Neural crest cell (in vitro differentiated cells): ENCODE measurements at places on chromosomes 2 and 18. TPM values are rescaled to one million over a fixed set of nuclear protein-coding genes. Genes with fewer than 3 reads are reported as not detected.

The OLA1 gene
- total RNA-seq, result 166 and 170 TPM in 2 replicates

DNA sequence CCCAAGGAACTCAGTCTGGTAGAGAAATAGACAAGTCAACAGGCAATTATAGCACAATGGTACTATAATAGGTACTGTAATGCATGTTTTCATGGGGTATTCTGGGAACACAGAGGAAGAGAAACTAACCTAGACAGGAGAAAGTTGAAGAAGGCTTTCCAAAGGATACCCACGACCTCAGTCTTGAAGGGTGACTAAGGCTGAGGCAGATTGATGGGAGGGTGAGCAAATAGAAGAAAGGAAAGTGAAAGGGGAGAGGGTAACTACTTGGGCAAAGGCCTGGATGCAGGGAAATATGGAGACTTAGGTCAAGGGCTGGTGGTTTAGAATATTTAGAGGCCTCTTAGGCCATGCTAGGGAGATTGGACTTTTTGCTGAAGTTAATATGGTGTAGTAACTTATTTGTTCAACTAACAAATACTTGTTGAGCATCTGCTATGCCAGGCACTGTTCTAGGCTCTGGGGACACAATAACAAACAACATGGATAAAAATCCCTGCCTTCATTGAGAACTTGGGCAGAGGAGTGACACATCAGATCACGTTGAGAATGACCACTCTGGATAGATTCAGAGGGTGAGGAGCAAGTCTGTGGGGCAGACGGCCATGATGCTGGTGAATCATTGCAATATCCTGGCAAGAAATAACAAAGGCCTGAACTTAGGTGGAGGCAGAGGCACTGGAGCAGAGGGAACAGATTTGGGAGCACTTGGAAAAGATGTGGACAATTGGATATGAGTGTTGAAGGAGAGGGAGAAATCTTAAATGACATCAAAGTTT is 56.4 kb downstream of the PLB1 start:
- no peaks in the 10 kb centered on the region for H3K27me3 ChIP-seq
- H3K27ac ChIP-seq, result no peak overlapping the region
- no peaks in the 10 kb centered on the region for H3K36me3 ChIP-seq
- H3K4me3 ChIP-seq, result no peak overlapping the region
- H3K4me1 ChIP-seq, result peaks cover 4% of the 10 kb centered on the region

DNA sequence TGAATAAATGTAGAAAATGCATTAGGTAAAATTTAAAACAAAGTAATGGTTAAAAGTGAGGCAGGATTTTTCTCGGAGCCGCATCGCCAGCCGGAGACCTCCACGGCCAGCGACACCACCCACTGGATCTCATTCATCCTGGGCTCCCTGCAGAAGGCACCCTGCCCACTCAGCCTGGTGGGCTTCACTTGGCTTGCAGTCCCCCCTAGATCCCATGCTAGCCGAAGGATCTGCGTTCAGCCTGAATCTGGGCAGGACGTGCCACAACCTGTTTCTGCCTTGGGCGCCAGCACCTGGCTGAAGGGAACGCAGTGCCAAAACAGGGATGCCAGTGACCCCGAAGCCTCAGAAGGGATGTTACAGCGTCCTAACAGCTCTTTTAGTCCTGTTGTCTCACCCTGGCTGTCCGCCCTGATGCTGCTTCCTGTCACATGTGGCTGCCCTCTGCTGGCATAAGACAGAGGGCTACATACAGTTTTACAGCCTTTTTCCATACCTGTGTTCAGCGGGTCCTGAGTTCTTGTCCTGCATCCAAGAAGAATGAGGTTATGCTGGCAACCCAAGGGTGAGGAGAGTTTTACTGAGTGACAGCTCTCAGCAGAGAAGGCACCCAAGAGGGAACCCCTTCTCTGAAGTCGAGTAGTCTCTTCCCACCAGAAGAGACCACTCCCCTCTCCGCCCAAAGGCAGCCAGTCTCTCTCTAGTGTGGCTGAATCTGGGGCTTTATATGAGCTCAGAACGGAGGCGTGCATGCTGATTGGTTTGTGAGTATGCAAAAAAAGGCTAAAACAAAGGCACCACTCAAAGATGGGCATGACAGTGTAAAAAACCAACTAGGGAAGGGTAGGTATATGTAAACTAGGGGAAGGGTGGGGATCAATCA is 173.1 kb upstream of the GYPC start:
- H3K36me3 ChIP-seq, result no peaks in the 10 kb centered on the region
- DNase-seq, result no peak
- H3K4me3 ChIP-seq, result no peak overlapping the region
- H3K27ac ChIP-seq, result no peak overlapping the region
- no peaks in the 10 kb centered on the region for H3K27me3 ChIP-seq

The AMMECR1L gene
- total RNA-seq, result 25.3 and 27.0 TPM in 2 replicates

The SERPINB10 gene
- total RNA-seq, result not detected in 2 replicates

DNA sequence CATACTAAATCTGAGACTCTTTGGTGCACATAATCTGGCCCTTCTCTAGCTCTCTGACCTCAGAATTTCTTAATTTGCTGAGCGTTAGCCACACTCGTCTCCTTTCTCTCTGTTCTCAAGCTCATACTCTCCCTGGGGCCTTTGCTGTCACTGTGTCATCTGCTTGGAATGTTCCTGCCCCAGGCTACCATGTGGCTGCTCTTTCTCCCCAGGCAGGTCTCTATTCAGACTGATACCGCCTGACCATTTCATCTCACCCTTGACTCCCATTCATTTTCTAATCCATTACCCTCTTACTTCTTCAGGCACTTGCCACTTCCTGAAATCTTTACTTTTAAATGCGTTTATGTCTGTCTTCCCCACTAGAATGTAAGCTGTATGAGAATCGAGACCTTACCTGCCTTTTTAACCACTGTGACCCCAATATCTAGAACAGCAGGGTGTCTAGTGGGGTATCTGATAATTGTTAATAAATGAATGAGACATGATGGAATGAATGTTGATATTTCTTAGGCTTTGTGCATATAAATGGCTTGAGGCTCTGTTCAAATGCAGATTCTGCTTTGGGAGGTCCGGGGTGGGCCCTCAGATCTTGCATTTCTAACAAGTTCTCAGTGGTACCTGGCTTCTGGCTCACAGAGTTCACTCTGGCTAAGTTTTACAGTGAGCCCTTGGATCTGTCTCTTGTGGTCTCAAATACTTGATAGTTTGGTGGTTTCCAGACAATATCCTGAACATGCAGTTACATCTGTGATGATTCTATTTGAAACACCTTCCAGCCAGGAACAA is 89.9 kb upstream of the EPC2 start:
- H3K4me3 ChIP-seq, result no peak overlapping the region
- no peak for DNase-seq
- peaks cover 7% of the 10 kb centered on the region for H3K4me1 ChIP-seq
- H3K36me3 ChIP-seq, result no peaks in the 10 kb centered on the region

- H3K36me3 ChIP-seq, result no peaks in the 10 kb centered on the region
- no peak for DNase-seq
- H3K4me1 ChIP-seq, result peaks cover 5% of the 10 kb centered on the region
- H3K27ac ChIP-seq, result no peak overlapping the region
- no peak overlapping the region for H3K4me3 ChIP-seq
- H3K27me3 ChIP-seq, result no peaks in the 10 kb centered on the region
Measured at GRCh38 chr18:63532471-63532870, 9.7 kb upstream of the SERPINB12 start.

- H3K4me1 ChIP-seq, result no peaks in the 10 kb centered on the region
- DNase-seq, result no peak
- H3K27ac ChIP-seq, result no peak overlapping the region
- H3K4me3 ChIP-seq, result no peak overlapping the region
- no peaks in the 10 kb centered on the region for H3K27me3 ChIP-seq
- no peaks in the 10 kb centered on the region for H3K36me3 ChIP-seq
Measured at GRCh38 chr2:101496279-101496678, 21.4 kb upstream of the RFX8 start.

DNA sequence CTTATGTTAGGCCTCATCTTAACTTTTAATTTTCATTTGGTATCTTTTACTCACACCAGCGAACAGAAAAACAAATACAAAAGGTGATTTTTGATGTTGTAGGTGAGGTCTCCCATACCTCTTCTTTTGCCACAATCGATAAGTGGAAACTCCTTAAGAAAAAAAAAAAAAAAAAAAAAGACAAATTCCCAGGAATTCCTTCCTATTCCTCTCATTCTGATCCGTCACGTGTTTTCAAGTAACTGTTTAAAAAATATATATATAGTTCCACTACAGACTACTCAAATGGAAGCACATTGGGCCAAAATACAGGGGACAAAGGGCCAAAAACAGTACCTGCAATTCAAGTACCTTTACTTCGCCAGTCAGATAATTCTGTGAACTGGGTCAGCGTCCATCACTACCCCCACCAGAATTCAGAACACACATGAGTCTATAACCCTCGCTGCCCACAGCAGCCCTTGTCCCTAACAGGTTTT is 16.5 kb downstream of the NMUR1 start:
- no peak for DNase-seq
- peak overlapping the region; percentile 99 for H3K27ac ChIP-seq
- H3K4me1 ChIP-seq, result peaks cover 33% of the 10 kb centered on the region
- peak overlapping the region; percentile 98 for H3K4me3 ChIP-seq
- peaks cover 2% of the 10 kb centered on the region for H3K27me3 ChIP-seq
- H3K36me3 ChIP-seq, result peaks cover 3% of the 10 kb centered on the region

The KIF5C gene
- total RNA-seq, result 63.3 and 66.7 TPM in 2 replicates

GRCh38 chr2:8229546-8229986 is 452.3 kb upstream of the ID2 start:
- H3K27me3 ChIP-seq, result no peaks in the 10 kb centered on the region
- DNase-seq, result no peak
- peaks cover 22% of the 10 kb centered on the region for H3K4me1 ChIP-seq
- no peaks in the 10 kb centered on the region for H3K36me3 ChIP-seq
- peak overlapping the region; percentile 72 for H3K27ac ChIP-seq
- no peak overlapping the region for H3K4me3 ChIP-seq

- no peak overlapping the region for H3K4me3 ChIP-seq
- DNase-seq, result no peak
- no peak overlapping the region for H3K27ac ChIP-seq
- peaks cover 31% of the 10 kb centered on the region for H3K4me1 ChIP-seq
Measured at GRCh38 chr18:52340406-52341102, 557 bp downstream of the DCC start.

The EMILIN1 gene
- 22.6 and 24.1 TPM in 2 replicates for total RNA-seq

The C18orf32 gene
- total RNA-seq, result 32.0 and 34.3 TPM in 2 replicates

GRCh38 chr2:188975497-188976102 is 1.4 kb downstream of the COL3A1 start:
- DNase-seq, result no peak
- no peaks in the 10 kb centered on the region for H3K27me3 ChIP-seq
- peak overlapping the region; percentile 64 for H3K4me3 ChIP-seq
- H3K27ac ChIP-seq, result peak overlapping the region; percentile 12
- H3K4me1 ChIP-seq, result peaks cover 14% of the 10 kb centered on the region

The HOXD4 gene
- 1.3 TPM in 2 replicates for total RNA-seq

- H3K27ac ChIP-seq, result no peak overlapping the region
- DNase-seq, result no peak
- peaks cover 2% of the 10 kb centered on the region for H3K27me3 ChIP-seq
Measured at GRCh38 chr2:170243118-170243837, 65.3 kb downstream of the MYO3B start.

GRCh38 chr2:151277067-151277466 is 12.4 kb downstream of the NMI start:
- DNase-seq, result no peak
- H3K36me3 ChIP-seq, result no peaks in the 10 kb centered on the region
- H3K27ac ChIP-seq, result no peak overlapping the region
- H3K4me1 ChIP-seq, result no peaks in the 10 kb centered on the region
- no peak overlapping the region for H3K4me3 ChIP-seq
- no peaks in the 10 kb centered on the region for H3K27me3 ChIP-seq

GRCh38 chr2:28360718-28361293 is 31.9 kb upstream of the FOSL2 start:
- H3K4me3 ChIP-seq, result no peak overlapping the region
- H3K27me3 ChIP-seq, result no peaks in the 10 kb centered on the region
- no peak for DNase-seq
- no peaks in the 10 kb centered on the region for H3K36me3 ChIP-seq
- H3K4me1 ChIP-seq, result peaks cover 17% of the 10 kb centered on the region
- H3K27ac ChIP-seq, result peak overlapping the region; percentile 57

DNA sequence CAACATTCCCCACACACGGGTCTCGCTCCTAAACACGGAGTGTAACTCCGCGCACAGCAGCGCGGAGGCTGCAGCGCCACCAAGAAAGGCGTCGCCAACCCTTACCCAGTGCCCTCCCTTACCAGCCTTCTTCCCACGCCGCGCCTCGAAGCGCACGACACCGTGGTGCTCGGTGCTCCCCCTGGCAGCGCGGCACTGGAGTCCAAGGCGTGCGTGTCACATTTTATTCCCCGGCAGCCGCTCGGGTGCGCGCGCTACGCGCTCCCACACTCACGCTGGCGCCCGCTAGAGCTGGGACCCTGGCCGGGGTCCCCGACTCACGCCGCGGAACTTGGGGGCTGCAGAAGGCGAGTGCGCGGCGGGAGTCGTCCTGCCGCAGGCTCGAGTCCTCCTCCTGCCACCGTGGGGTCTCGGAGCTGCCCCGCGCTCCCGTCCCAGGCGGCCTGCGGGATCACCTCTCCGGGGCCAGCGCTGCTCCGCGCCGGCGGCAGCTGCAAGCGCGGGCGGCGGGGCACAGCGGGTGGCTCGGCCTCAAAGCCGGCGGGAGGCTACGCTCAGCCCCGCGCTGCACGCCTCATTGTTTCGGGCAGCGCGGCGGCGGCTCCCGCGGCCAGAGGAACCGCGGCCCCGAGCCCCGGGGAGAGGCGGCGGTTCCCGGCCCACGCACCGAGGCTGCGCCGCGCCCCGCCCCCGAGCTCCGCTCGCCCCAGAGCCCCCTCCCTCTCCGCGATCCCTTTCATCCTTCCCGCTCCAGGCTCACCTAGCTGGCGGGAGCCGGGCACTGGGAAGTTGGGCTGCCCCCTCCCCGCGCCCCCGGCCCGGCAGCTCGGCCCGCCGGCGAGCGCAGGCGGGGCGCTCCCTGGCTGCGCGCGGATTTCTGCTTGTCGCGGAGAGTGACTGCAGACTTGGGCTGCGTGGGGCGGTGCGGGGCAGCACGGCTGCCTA is at the start of gene ST6GAL2:
ST6GAL2 (minus strand) TSS at position 197 of the 945 bp plus-strand sequence. CDS start 42,190 bp downstream, outside the sequence.
- peaks cover 77% of the 10 kb centered on the region for H3K27me3 ChIP-seq
- peaks cover 17% of the 10 kb centered on the region for H3K4me1 ChIP-seq
- peak; percentile 39 for DNase-seq
- H3K4me3 ChIP-seq, result peak within 1 kb of the TSS; percentile 99
- H3K27ac ChIP-seq, result peak within 1 kb of the TSS; percentile 93

The STK25 gene
- total RNA-seq, result 215 and 223 TPM in 2 replicates

GRCh38 chr2:22579341-22579740 is 805.6 kb upstream of the KLHL29 start:
- no peaks in the 10 kb centered on the region for H3K27me3 ChIP-seq
- DNase-seq, result no peak
- peak overlapping the region; percentile 30 for H3K27ac ChIP-seq
- peaks cover 11% of the 10 kb centered on the region for H3K4me1 ChIP-seq
- H3K36me3 ChIP-seq, result peaks cover 16% of the 10 kb centered on the region
- no peak overlapping the region for H3K4me3 ChIP-seq

- H3K27ac ChIP-seq, result peak overlapping the region; percentile 79
- peaks cover 2% of the 10 kb centered on the region for H3K36me3 ChIP-seq
- peak; percentile 45 for DNase-seq
- H3K4me3 ChIP-seq, result peak overlapping the region; percentile 91
- H3K27me3 ChIP-seq, result peaks cover 6% of the 10 kb centered on the region
- peaks cover 25% of the 10 kb centered on the region for H3K4me1 ChIP-seq
Measured at GRCh38 chr2:173076581-173077345, 1.1 kb downstream of the MAP3K20 start.

- H3K4me3 ChIP-seq, result no peak overlapping the region
- DNase-seq, result no peak
- H3K27ac ChIP-seq, result no peak overlapping the region
Measured at GRCh38 chr18:69683176-69683575, 264.5 kb downstream of the CD226 start.

The RAX gene
- not detected in 2 replicates for total RNA-seq

The ZSCAN30 gene
- 14.6 and 15.4 TPM in 2 replicates for total RNA-seq
